ENCODE measurements at places on chromosomes 7 and 10. TPM values are rescaled to one million over a fixed set of nuclear protein-coding genes. Genes with fewer than 3 reads are reported as not detected.

GRCh38 chr10:84993251-84994035 is 665.1 kb downstream of the CCSER2 start:
- DNase-seq: no peak

GRCh38 chr7:99249985-99250575 is 22.6 kb upstream of the MYH16 start:
- no peak for DNase-seq

- no peak for DNase-seq
Observed at GRCh38 chr7:91636728-91637127, 243.8 kb downstream of the MTERF1 start.

- no peak for DNase-seq
Observed at GRCh38 chr7:102898532-102898859, 14.3 kb upstream of the LRRC17 start.

Gene SSC4D
- 0.77 TPM for total RNA-seq

GRCh38 chr10:90480466-90480865 is 377.4 kb downstream of the HTR7 start:
- DNase-seq: no peak

DNA sequence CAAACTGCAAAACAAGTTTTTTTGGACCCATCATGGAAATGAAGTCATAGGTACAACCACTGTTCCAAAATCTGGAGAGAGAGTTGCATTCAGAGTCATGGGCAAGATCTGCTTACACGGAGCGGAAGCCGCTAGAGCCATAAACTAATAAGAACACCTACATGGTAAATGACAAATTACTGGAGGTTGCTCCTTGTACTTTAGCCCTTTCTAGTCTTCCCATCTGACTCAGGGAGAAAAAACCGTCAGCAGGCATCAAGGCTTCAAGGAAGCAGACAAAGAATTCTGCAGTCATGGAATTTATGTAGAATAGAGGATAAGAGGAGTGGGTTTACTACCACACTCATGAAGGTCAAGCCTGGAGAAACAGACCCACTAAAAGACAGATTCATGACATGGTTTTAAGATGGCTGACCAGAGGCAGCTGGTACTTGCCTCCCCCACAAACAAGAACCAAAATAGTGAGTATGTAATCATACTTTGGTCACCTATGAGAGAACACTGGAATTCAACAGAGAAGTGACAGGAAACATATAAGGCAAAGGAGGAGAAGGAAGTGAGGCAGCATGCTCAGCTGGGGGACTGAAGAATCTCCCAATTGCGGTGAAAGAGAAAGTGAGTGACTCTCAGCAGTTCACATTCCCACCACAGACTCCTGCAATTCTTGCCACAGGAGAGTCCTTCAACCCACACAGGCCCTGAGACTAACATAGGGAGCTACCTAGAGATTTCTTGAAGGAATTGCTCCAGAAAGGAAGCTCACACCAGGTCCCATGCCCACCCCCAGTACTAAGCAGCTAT is 42.4 kb upstream of the ASAH2 start:
- no peak for DNase-seq

DNA sequence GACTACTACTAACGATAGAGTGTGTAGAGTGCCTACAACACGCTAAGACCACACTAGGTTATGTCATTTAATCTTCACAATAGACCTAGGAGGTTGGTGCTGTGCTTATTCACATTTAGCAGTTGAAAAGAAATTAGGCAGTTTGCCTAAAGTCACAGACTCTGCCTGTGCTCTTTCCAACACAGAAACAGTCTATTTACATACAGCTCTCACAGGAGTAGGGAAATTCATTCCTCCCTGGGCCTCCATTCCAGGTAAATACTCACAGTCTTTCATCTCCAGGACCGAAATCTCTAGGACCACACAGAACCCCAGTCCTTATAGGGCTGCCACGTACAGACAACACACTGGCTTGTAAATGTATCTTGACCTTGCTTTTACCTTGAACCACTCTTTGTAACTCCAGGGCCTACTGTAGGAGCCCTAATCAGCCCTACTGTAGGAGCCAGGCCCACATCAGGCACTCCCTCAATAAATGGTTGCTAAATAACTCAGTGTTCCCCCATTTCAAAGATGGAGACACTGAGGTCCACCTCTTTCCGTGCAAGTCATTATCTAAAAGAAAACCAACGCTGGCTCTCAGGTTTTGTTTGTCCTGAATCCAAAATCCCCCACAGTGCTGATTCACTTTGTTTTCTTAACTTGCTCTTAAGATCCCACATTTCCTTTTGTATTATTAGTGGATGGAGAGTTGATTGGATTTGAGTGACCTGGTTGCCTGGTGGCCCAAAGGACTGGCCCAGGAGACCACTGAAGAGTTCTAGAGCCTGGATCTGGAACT is 146.9 kb downstream of the KCNMA1 start:
- no peak for DNase-seq

Gene PRKCQ
- 36.0 TPM for total RNA-seq

- DNase-seq: no peak
Observed at GRCh38 chr7:23533238-23533604, 1.4 kb upstream of the TRA2A start.

Gene KIAA1217
- total RNA-seq: 2.0 TPM

Gene CYP3A4
- not detected for total RNA-seq

DNA sequence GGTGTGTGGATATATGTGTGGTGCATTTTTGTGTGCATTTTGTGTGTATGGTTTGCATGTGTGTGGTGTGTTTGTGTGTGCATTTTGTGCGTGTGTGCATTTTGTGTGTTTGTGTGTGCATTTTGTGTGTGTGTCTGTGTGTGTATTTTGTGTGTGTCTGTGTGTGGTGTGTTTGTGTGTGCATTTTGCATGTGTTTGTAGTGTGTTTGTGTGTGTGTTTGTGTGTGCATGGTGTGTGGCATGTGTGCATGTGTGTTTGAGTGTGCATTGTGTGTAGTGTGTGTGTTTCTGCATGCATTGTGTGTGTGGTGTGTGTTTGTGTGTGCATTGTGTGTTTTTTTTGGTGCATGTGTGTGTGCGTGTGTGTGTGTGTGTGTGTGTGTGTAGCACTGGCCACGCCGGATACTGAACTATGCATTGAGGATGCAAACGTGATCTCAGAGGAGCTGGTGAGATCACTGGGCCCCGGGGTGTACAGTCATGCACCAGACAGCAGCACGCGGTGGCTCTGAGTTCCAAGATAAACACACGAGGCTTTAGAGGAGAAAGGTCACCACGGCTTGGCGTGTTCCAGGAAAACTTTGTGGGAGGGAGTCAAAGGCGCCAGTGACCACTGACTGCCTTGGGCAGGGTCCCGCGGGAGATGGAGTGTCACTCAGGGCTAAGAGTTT is 106.6 kb upstream of the SHH start:
- no peak for DNase-seq

- no peak for DNase-seq
Observed at GRCh38 chr7:116576350-116577319, 51.8 kb downstream of the CAV1 start.

GRCh38 chr10:126199221-126199998 is 188.9 kb downstream of the ADAM12 start:
- no peak for DNase-seq

- no peak for DNase-seq
Observed at GRCh38 chr7:85191383-85191782, 4.5 kb upstream of the SEMA3D start.

DNA sequence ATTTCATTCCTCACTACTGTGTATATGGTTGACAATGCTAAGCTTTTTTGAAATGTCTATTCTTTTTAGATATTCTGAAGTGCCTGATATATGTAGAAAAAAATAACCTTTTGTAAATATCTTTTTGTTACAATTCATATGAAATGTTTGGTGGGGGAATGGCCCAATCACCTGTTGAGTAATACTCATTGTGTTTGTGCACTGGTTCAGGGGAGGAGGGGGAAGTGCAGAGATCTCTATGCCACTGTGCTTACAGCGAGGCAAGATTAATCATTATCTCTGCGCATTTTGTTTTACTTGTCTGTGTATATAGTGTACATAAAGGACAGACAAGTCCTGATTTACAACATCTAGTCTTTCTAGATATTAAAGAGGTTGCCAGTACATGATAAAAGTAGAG is 25.2 kb downstream of the NUP42 start:
- DNase-seq: no peak

Gene AUTS2
- total RNA-seq: 2.1 TPM

DNA sequence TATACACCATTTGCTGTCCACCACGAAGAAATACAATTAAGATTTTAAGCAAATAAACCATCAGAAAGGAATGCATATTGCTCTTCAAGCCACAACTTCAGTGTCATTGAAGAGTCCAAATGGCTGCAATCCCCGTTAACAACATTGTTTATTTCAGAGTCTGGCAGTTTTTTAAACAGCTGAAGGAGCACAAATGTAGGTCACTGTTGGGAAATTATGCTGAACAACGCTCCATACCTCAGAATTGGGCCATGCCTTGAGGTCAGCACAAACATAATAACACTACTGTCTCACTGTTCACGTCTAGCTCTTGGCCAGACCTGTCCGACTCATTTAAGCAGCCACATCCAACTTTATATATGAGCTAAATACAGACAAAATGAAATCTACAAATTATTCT is 453.9 kb upstream of the GHITM start:
- DNase-seq: no peak

Gene AOC1
- total RNA-seq: not detected

Gene PNLIPRP3
- not detected for total RNA-seq

Gene GHRHR
- total RNA-seq: not detected

Gene CACNB2
- not detected for total RNA-seq

GRCh38 chr7:105245398-105246114 is 143.2 kb downstream of the SRPK2 start:
- DNase-seq: no peak

Gene IDI2
- not detected for total RNA-seq

DNA sequence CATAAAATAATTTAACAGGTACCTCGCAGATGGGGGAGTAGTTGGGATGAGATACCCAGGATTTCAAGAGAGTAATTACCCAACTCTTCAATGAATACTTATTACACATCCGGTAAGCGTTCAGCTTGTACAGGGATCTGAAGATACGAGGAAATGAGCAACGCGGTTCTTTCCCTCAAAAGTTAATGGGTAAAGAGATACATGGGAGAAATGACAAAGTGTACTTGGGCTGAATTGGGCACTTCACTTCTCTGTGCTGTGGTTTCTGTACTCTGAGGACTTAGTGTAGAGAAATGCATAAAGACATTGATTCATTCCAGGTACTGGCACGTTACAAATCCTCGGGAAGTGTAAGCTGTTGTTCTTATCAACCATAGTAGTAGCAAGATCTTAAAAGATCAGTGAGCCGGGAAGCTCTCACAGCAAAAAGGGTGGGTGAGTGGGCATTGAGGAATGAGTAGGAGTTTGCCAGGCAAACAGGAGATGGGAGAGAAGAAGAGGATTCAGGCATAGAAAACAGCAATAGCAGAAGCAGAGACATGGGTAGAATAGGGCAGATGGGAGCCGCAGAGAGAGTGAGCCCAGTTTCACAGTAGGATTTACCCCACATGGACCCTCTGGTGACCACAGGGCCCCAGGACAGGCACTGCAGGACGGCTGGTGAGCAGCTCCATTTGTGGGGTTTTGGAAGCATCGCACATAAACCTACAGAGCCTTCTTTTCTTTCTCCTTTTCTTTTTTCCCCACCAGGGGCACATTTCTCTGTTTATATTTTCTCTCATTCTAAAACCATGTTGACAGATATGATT is 304.3 kb upstream of the PITRM1 start:
- no peak for DNase-seq

DNA sequence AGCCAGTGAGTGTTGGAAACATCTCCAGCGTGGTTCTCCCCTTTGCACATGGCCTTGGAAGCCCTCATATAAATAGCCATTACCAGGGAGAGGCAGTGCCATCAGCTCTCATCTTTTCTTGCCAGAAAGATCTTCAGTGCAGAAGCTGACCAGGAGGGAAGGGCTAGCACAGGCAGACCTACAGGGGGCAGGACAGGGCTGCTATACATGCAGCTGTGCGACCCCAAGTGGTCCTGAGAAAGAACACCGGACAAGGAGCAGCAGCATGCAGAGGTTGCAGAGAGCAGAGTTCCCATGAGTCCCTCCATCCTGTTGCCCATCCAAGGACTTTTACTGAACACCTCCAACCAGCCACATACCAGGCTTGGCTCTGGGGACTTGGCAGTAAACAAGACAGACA is 17.1 kb downstream of the GRID1 start:
- DNase-seq: no peak

DNA sequence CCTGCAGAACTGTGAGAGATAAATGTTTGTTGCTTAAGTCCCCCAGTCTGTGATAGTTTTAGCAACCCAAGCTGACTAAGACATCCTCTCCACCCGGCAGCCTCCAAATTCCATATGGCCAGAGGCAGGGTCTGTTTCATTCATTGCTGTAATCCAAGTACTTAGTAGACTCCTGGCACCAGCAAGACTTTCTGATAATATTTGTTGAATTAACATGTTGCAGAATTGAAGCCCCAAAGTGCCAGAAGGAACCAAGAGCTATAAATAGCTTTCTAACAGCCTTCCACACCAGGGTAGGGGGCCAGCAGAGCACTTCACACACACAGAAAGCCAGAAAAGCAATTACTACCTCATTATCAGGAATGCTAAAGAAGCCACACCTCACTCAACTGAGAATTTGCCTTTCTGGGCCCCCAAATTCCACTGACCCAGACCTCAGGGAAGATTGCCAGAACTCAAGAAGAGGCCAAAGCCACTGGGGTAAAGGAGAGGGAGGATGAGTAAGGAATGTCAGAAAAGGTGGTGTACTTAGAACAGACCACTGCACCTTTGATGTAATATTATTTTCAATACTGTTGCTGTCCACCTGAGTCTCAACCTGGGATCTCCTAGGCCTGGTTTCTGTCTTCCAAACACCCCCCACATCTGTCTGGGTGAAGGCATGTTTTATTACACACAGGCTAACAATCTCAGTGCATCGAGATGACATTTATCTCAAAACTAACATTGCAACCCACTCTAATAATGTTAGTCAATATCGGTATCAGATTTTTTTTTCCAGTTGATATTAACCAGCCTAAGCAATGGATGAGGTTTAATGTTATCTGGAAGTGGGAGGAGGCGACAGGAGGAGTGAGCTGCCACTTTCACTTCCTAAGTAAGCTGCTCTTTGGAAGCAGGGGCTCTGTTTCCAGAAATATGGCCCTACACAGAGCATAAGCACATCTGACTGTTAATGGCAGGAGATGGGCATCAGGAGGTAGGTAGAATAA is 5.5 kb downstream of the NOD1 start:
- no peak for DNase-seq

GRCh38 chr7:49845626-49846025 is 72.2 kb downstream of the VWC2 start:
- peak; percentile 22 for DNase-seq

Gene CHST12
- total RNA-seq: 6.4 TPM

Gene ATRNL1
- total RNA-seq: 0.26 TPM

GRCh38 chr7:107071129-107071528 is 26.6 kb downstream of the PRKAR2B start:
- DNase-seq: no peak

Gene ANKRD1
- not detected for total RNA-seq

Gene PPP1R9A
- not detected for total RNA-seq

Gene CDCA7L
- total RNA-seq: 111 TPM
